ENCODE measurements at places on chromosomes 16 and 17.

DNA sequence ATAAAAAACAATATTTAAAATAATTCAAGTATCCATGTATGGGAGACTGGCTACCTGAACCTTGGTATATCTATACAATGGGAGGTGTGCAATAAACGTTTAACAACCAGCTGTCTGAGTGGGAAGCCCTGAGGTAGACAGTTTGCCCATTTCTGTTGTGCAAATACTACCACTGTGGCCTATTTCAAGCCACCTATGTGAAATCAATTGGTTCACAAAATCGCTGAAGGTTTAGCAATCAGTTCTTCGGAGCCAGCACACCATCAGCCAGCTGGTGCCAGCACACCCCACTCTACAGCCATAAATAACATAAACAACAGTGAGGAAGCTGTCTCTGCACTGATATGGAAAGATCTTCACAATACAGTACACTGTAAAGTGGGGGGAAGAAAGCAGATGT, 46.7 kb upstream of the KDM8 start:
- no peak for DNase-seq

GRCh38 chr17:58324056-58324408, 4.6 kb downstream of the TSPOAP1 start:
- DNase-seq = no peak

- DNase-seq = no peak
Measured at GRCh38 chr17:41992576-41992975, 24.7 kb downstream of the DNAJC7 start.

DNA sequence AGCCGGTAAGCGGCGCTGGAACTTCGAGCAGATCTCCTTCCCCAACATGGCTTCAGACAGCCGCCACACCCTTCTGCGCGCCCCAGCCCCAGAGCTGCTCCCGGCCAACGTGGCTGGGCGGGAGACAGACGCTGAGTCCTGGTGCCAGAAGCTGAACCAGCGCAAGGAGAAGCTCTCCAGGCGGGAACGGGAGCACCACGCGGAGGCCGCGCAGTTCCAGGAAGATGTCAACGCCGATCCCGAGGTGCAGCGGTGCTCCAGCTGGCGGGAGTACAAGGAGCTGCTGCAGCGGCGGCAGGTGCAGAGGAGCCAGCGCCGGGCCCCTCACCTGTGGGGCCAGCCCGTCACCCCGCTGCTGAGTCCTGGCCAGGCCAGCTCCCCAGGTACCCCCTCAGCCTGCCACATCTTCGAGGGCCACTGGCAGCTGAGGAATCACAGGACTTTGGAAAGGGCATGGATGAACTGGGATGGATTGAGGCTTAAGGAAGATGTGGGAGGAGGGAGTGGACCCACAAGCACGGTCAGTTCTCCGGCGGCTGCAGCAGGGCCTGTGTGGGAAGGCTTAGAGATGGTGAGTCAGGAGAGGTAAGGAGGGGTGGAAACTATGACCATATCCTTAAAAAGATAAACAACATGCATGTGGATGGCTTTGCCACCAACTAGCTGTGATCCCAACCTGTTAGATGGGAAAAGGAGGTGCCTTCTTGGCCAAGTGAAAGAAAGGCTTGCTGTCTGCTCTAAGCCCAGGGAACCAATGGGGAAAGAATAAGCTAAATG, 3.4 kb upstream of the LLGL2 start:
- DNase-seq = no peak

DNA sequence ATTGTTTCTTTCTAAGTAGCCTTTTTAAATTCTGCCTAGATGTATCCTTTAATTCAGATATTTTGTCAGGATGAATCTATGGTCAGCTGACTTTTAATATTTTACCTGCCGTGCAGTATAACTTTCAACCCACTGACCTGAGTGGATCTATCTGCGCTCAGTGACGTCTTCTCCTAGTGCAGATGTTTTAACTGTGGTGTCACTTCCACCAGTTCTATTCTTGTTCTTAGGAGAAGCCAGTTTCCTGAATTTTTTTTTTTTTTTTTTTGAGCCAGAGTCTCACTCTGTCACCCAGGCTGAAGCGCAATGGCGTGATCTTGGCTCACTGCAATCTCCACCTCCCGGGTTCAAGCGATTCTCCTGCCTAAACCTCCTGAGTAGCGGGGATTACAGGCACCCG, 5.0 kb upstream of the TM4SF5 start:
- DNase-seq = no peak
